ENCODE measurements at places on chromosomes 6 and 20. TPM values are rescaled to one million over a fixed set of nuclear protein-coding genes. Genes with fewer than 3 reads are reported as not detected.

GRCh38 chr6:52497652-52498408 lies 77.7 kb downstream of the EFHC1 start:
- DNase-seq: no peak

DNA sequence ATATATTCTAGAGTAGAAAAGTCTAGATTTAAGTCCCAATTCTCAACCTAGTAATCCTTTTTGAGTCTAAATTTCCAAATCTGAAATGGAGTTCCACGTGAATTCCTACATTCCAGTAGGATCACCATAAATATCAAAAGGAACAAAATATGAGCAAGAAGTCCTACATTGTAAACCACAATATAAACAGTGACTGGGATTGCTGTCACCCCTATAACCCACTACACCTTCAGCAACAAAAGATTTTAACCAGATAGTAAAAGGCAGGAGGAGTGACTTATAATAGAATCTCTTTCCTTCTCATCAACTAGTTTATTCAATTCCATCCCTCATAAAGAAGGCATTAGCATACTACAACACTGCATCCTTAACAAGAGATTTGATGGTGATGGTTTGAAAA lies 210.6 kb downstream of the KIF16B start:
- no peak for DNase-seq

LY6G6F gene
- 0.08 TPM for total RNA-seq

GRCh38 chr6:57063847-57064246 lies 17.4 kb downstream of the KIAA1586 start:
- DNase-seq: no peak

- DNase-seq: no peak
Observed at GRCh38 chr6:113909224-113909856, 52.2 kb downstream of the MARCKS start.

GRCh38 chr20:44247586-44248409 lies 690 bp downstream of the GDAP1L1 start:
- DNase-seq: peak; percentile 56

DNA sequence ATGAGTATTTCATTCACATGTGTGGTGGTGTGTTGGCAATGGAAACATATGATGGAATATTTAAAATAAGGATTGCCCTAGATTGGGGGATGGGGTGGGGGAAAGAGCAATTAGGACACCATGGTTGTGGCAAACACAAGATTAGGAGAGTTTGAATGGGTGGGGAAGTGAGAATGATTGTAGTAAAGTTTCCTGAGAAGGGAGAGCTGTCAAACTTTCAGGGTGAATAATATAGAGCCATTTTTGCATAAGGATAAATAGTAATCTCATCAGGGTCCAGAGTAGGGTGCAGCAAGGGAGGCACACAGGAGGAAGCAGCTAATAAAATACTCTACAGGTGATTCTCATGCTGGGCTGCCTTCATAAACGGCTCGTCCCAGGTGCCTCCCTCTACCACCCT lies 294.9 kb upstream of the MARCKS start:
- no peak for DNase-seq

LAMP5 gene
- total RNA-seq: 0.08 TPM

All from liver (tissue), 10 donors.